NCI-H82 (cell line): ENCODE measurements at places on chromosomes 5 and 9.

- no peak for DNase-seq
These were observed 33.7 kb upstream of the ZNF366 start for GRCh38 chr5:72540759-72541438.

GRCh38 chr5:1175801-1176472 is 25.5 kb upstream of the SLC6A19 start:
- no peak for DNase-seq

DNA sequence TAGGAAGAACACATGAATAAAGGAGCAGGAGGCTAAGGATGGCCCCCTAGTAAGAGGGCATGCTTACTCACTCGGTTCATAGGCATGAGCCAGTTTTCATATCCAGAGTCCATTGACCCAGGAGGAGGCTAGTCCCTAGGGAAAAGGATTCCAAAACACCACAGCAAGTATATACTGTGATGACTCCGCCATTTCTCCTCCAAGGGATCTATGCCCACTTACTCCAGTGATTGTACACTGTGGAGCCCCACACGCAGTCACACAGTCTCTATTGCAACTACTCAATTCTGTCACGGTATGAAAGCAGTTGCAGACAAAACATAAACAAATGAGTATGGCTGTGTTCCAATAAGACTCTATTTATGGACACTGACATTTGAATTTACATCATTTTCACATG is 117.7 kb upstream of the ALDH1B1 start:
- no peak for DNase-seq

- no peak for DNase-seq
These were observed 32.3 kb downstream of the SH3GLB2 start for GRCh38 chr9:128995791-128996190.

DNA sequence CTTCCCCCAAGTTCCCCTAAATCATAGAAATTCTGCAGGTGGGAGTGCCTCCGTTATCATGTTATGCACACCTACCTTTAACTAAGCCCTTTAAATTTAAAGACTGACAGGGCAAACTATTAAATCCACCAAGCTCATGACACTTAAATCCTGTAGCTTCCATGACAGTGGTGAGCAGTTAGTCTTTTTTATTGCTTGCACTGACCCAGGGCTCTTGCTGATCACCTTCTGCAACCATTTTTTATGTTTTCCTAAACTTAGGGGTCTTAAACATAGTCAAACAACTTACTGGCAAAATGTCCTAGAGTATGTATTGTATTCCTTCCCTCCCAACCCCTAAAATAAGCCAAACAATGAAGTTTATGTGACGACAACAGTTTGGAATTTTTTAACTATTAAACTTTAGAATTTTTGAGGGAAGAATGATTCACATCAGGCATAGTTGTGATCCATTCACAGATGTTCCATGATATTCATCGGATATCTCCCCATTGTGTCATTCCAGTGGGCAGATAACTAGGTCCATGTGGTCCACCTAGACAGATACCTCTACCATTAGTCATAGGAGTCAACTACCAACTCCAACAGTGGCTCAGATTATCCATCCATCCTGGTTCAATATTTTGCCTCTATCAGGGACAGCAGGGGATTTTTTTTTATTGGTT is 283.1 kb downstream of the ADAMTS6 start:
- DNase-seq: no peak

DNA sequence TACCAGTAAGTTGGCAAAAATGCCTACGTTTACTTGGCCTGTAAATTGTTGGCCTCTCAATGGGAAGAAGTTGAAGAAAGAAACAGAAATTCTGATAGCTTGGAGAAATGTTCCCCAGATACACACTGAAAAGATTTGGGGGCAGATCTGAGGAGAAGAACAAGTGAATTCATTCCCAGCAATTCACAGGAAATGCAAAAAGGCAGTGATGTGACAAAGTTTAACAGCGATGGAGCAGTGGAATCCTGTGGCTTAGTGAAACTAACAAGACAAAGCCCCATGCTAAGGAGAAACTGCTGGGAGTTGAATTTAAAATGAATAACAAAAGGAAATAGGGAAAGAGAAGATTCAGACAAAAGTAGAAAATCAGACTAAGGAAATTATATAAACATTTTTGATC is 213.2 kb upstream of the EDIL3 start:
- no peak for DNase-seq

GRCh38 chr5:170355601-170356098 is 33.5 kb downstream of the KCNMB1 start:
- no peak for DNase-seq

- no peak for DNase-seq
These were observed 13.9 kb downstream of the NEK6 start for GRCh38 chr9:124271660-124272059.

GRCh38 chr5:133240425-133241091 is 188.7 kb downstream of the HSPA4 start:
- DNase-seq: no peak

DNA sequence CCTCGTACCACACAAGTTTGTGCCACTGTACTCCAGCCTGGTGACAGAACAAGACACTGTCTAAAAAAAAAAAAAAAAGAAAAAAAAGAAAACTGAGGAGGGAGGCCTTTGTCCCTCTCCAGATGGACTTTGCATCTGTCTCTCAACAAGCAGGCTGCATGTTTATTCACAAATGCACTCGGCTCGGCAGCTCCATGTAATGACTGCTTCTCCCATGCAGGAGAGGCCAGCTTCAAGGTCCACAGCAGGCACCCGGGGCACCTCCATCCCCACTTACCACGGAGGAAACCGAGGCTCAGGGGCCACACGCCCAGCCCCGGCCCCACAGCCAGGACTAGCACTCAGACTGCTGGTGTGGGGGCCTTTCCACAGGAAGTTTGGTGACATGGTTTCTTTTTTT is 13.1 kb upstream of the NCS1 start:
- no peak for DNase-seq

DNA sequence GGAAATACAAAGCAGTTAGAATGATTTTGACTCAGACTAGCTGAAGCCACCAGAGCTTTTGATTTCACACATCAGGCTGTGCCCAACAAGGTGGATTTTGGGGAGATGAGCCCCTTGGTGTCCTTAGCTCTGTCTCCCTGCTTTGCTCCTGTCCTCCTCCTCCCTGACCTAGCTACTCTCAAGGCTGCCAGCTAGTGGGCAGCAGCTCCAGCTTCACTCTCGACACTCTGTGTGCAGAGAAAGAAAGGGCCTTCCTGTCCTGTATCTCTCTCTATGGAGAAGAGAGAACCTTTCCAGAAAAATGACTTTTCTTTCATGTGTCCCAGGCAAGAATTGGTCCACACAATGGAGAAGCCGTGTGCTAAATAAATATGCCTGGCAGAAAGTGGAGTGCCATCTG is 446.2 kb downstream of the SEMA5A start:
- DNase-seq: no peak

GRCh38 chr5:33398501-33398900 is 42.3 kb upstream of the TARS1 start:
- no peak for DNase-seq

GRCh38 chr9:28134446-28134976 is 561.2 kb upstream of the C9orf72 start:
- no peak for DNase-seq

DNA sequence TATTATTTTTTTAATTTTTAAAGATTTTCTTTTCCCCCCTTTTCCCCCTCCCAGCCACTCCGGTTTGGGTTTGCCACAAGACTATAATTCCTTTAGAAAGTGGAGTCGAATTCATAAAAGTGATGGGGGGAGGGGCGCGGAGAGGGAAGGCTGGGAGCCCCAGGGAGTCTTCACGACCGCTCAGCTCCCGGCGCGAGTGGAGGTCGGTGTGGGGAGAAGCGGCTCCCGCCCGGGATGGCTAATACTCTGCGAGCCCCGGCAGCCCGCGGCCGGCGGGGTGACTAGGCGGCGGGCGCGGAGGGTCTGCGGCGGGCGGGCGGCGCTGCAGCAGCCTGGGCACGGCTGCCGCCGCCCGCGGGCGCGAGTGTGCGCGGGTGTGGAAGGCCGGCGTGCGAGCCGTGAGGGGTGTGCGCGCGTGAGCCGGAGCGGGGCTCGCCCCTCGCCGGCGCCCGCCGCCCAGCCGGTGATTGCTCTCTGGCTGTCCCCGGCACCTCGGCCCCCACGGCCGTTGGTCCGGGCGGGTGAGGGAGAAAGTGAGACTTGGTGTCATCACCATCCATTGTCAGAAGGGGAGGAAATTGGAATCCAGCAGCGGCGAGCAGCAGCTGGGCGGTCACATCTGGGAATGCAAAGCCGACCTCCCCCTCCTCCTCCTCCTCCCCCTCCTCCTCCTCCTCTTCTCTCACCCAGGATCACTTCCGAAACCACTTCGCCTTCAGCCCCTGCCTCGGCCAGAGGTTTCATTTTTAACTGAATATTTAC is at the start of gene PARP8:
Gene PARP8 (plus strand): TSS at position 377 of the 762 bp plus-strand sequence. CDS start 459 bp downstream, outside the sequence.
- DNase-seq: peak; percentile 13
